Activated effector memory CD4-positive, alpha-beta T cell treated with Interleukin-2 at 50 U/mL for 16 hours (primary cell): ENCODE measurements at places on chromosomes 2 and 18.

DNA sequence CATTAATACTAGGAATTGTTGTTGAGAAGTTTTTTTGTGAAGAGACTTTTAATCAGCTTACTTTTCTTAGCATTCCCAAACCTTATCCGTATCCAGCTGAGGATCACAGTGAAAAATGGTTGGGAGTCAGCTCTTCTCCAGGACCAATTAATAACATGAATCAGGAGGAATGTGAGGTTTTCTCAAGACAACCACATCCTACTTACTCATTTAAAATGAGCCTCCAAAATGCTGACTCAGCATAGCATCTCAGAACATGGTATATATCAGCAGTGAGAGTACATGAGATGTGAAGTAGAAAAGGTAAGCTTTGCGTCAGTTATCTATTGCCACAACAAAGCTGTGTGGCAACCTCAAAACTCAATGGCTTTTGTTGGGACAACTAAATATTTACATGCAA, 140.3 kb downstream of the NRP2 start:
- DNase-seq: no peak

DNA sequence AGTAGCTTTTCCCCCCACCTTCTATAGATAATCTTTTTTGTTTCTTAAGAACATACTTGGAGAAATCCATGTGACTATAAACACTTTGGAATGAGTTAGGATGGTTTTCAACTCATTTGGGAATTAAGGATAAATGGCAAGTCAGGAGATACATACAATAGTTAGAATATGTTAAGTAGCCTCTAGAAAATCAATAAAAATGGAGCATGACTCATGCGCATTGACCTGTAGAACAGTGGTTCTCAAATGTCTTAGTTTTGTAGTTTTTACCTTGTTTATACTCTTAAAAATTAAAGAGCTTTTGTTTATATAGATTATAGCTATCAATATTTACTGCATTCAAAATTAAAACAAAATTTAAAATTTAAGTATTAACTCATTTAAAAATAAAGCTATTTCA, 24.7 kb downstream of the NUP35 start:
- DNase-seq: no peak

DNA sequence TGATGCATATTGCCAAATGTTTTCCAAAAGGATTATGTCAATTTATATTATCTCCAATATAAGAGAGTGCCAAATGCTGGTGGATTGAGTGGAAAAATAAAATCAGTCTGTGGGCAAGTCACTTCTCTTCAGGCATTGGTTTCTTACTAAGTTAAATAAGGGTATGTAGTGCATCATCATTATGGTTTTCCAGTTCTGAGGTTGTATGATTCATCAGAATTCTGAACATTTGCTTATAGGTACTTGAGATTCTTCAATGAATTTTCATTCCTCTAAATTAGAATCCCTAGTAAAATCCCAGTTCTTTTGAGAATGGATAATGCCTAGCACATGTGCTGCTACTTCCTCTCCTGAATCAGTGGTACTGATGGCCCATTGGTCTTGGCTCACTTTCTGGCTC, 188.9 kb upstream of the OSR1 start:
- no peak for DNase-seq

GRCh38 chr2:219461047-219461514, 26.4 kb downstream of the SPEG start:
- DNase-seq: no peak

GRCh38 chr18:59488899-59489298, 129.8 kb upstream of the LMAN1 start:
- DNase-seq: no peak

- no peak for DNase-seq
Observed at GRCh38 chr2:36672199-36672598, 24.3 kb upstream of the VIT start.

GRCh38 chr2:173252581-173252980, 102.1 kb upstream of the CDCA7 start:
- DNase-seq: no peak

DNA sequence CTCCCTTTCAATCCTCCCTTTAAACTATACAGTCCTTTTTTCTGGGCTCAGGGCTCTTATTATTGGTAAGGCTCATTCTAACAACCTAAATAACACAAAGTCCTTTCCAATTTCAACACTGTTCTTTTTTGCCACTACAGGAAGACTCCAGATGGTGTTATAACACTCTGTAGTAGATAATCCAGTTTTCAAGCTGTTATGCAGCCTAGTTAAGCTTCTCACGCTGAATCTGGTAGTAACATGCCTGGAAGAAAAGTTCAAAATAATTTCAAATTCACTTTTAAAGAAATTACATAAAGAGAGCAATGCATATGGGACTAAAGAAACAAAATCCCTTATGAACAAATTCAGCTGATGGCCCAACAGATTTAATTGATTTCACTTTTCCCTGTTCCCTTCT, 3.2 kb upstream of the MPP4 start:
- DNase-seq: no peak

DNA sequence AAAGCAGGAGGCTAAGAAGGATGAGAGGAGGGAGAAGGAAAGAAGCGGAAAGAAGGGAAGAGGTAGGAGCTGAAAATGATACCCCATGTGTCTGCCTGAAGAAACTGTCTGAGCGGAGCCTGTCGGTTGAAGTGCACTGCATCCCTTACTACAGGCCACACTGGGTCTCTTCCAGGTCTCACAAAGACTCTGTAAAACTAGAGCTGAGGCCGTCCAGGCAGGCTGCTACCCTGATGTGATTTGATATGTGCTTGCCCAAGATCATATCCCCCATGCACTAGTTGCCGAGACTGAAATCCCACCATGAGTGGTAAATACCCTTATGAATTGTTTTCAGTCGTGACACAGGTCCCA, 134.4 kb downstream of the MAIP1 start:
- DNase-seq: no peak

DNA sequence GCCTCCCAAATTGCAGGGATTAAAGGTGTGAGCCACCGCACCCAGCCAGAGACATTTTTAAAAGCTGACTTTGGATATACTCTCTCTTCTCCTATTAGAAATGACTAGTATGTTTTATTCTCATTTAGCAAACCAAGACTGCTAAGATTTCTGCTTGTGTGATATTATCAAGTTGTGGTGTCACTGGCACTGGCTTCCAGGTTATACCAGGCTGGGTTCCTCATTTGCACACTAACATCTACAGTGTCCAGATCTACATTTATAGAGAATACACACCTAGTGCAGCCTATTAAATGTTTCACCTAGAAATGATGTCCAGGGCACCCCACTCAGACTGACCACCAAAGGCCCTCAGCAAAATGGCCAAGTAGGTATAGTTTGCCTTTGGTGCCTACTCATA, 265.3 kb upstream of the STON1 start:
- no peak for DNase-seq

GRCh38 chr2:20661421-20662307, 5.3 kb upstream of the GDF7 start:
- peak; percentile 52 for DNase-seq

DNA sequence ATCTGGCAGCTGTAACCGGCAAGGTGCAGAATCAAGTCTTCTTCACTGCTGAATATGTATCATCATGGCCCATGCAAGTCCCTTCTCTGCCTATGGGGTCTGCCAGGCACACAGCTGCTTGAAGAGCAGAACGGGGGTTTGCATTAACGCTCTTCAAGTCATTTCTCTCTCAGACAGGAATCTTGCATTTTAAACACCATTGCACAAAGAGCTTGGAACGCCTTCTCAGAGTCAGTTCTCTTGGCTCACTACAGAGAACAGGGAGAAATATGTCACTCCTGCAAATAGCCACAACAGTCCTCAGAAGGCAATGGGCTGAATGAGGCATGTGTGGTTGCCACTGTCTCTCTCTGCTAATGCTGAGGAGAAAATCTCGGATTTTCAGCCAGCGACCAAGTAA, 2173.5 kb upstream of the PIK3C3 start:
- no peak for DNase-seq

GRCh38 chr2:237870126-237870525, 10.7 kb downstream of the RAMP1 start:
- DNase-seq: no peak

GRCh38 chr18:51020536-51020935, 9.5 kb upstream of the SMAD4 start:
- no peak for DNase-seq

GRCh38 chr2:122471753-122472152, 716.3 kb downstream of the TSN start:
- no peak for DNase-seq

DNA sequence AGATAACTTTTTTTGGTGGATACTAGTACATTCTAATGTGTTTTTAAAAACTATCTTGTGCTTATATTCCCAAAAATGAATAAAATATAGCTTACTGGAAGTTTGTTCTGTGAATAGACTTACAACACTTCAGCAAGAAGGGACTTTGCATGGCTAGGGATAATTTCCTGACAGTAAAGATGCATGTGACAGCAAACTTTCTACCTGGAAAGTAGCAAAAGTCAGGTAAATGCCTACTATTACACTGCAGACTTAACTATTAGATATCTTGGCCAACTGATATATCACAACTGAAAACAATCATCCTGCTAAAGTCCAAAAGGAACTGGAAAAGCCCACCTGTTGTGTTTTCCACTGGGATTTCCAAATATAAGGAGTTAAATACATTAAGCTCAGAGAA, 1753.5 kb upstream of the CELF4 start:
- DNase-seq: no peak

DNA sequence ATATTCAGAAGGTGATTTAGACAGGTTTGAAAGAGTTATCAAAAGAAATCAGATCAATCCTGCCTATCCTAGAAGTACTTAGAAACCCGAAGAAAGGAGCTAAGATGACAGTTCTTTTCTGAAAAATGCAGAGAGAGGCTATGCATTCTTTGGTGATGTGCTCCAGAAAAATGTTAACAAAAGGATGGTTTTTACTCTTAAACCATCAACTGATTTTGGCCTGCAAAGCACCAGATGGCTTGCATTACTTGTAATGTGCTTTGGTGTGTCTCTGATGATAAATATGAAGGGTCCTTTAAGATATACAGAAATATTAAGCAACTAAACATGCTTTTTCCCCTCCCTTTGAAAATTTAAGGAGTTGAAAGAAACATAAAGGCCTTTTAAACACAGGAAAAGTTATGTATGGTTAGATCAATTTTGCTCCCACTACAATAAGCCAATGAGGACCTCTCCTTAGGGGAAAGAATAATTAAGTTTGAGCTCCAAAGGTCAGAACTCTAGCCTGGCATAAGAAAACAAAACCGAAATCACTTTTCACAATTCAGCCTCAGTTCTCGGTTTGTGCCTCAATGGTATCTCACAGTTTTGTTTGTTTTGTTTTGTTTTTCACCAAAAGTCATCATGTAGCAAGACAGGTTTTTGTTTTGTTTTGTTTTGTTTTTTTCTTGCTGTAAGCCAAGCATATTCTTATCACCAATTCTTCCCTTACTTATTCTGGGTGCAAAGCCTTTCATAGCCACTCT, 302.4 kb upstream of the NT5C1B start:
- DNase-seq: no peak

- no peak for DNase-seq
Observed at GRCh38 chr2:28748176-28748575, 3.5 kb upstream of the PPP1CB start.

- no peak for DNase-seq
Observed at GRCh38 chr2:160278101-160278878, 78.2 kb upstream of the ITGB6 start.

DNA sequence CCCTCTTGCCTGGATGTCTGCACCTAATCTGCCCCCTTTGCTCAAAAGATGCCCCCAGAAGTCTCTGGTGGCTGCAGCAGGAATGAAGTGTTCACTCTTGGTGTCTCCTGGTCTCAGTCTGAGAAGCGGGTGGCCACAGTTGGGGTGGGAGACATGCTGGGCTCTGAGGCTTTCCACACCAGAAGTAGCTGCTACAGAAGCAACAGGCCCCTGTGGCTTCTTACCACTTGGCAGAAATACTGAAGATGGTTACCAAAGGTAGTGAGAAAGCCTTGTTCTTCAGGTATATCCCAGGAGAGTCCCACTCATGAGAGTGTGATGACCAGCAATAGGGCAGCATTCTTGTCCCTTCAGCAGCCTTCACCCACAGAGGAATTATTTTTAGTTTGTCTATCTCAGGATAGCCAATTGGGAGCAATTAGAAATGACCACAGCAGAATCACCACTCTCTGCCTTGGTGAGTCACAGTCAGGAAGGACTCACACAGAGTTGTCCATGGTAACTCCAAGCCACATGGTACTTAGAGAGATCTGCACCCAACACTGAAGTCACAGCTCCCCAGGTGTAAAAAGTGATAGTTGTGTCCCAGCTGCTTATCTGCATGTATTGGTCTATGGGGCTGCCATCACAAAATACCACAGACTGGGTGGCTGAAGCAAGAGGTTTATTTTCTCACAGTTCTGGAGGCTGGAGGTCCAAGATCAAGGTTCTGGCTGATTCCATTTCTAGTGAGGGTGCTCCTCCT, 169.8 kb upstream of the ID2 start:
- no peak for DNase-seq

DNA sequence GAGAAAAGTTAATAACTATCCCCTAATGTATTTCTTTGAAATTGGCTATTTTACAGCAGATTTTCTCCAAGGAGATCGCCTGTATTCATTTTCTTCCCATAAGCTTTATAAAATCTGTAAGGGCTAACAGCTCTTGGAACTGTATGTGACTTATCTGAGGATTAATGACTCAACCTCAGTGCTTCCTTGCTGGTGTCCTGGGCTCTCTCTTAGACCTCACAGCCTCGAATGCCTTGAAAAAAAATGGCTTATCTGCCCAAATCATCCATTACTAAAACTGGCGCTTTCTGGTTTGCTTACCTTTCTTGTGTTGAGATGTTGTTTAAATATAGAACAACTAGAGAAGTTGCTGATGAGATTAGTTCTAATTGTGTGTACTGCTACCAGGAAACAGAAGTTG, 713.6 kb downstream of the SLC4A3 start:
- no peak for DNase-seq

GRCh38 chr2:71336384-71336783, 4.8 kb downstream of the ZNF638 start:
- no peak for DNase-seq

- DNase-seq: no peak
Observed at GRCh38 chr2:161954103-161954502, 119.9 kb downstream of the DPP4 start.

DNA sequence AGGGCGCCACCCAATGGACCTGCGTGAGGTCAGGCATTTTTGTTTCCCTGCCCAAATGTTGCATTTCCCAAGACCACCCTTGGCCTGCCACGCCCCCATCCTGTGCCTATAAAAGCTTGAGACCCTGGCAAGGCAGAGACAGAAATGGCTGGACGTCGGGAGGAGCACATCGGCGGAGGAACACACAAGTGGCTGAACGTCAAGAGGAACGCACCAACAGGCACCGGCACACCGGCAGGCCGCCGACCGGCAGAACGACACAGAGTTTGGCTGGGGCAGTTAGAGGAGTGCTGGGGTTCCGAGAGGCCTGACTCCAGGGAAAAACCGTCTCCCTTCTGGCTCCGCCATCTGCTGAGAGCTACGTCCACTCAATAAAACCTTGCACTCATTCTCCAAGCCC, 35.9 kb downstream of the DCDC2C start:
- no peak for DNase-seq

- no peak for DNase-seq
Observed at GRCh38 chr18:45670281-45670962, 53.6 kb upstream of the SLC14A1 start.

GRCh38 chr2:52113338-52113737, 1081.4 kb upstream of the NRXN1 start:
- no peak for DNase-seq

- no peak for DNase-seq
Observed at GRCh38 chr2:134623796-134624195, 95.0 kb downstream of the TMEM163 start.

GRCh38 chr2:158015428-158016076, 86.1 kb upstream of the UPP2 start:
- peak; percentile 16 for DNase-seq
